ENCODE measurements at places on chromosomes 3 and 15.

- no peak for DNase-seq
Observed at GRCh38 chr15:68666812-68667450, 88.1 kb downstream of the CORO2B start.

DNA sequence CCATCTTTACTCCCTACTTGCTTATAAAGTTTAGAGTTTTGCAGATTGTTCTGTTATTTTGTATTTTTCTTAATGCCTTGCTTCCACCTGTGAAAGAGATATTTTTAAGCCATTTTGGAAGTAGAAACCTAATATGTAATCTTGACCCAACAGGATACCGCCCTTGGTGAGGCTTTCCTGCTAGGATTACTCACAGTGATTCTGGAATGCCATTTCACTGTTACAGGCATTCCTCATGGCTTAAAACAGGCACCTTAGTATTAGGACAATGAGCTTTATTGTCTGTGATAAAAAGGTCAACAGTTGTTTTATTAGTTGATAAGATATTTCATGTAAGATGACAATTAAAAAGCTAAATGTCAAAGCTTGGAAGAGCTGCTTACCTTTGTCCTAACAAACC is 58.2 kb downstream of the PHLDB2 start:
- no peak for DNase-seq

- no peak for DNase-seq
Observed at GRCh38 chr15:48993380-48993779, 29.7 kb upstream of the SHC4 start.

- DNase-seq: no peak
Observed at GRCh38 chr15:89070197-89071124, 17.8 kb upstream of the ABHD2 start.

DNA sequence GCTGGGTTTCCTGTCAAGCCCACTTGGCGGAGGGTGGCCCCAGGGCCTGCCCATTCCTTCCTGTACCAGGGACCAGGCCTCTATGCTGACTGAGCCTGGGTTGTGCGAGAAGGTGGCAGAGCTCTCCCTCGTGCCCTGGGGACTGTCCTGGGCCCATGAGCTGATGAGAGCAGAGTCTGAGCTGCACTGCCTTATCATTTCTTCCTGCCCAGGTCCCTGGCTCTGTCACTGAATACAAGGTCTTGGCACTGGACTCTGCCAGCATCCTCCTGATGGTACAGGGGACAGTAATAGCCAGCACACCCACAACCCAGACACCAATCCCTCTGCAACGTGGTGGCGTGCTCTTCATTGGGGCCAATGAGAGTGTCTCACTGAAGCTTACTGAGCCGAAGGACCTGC is 7.5 kb downstream of the MPI start:
- DNase-seq: no peak

GRCh38 chr3:71859123-71859519 is 74.2 kb upstream of the PROK2 start:
- DNase-seq: peak; percentile 69

DNA sequence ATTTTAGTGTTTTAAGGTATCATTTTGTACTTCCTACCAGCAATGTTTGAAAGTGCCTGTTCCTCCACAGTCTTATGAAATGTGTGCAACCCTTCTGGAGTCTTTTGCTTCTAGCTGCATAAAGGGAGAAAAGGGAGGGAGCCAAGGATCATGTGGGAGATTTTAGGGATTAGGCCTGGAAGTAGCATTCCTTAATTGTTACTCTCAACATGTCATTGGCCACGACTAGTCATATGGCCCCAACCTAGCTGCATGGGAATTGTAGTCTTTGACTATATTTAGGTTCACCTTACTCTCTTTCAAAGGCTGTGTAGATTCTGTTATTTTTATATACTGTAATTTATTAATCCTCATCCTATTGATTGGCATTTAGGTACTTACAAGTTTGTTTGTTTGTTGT is 14.9 kb downstream of the CRTAP start:
- DNase-seq: no peak

DNA sequence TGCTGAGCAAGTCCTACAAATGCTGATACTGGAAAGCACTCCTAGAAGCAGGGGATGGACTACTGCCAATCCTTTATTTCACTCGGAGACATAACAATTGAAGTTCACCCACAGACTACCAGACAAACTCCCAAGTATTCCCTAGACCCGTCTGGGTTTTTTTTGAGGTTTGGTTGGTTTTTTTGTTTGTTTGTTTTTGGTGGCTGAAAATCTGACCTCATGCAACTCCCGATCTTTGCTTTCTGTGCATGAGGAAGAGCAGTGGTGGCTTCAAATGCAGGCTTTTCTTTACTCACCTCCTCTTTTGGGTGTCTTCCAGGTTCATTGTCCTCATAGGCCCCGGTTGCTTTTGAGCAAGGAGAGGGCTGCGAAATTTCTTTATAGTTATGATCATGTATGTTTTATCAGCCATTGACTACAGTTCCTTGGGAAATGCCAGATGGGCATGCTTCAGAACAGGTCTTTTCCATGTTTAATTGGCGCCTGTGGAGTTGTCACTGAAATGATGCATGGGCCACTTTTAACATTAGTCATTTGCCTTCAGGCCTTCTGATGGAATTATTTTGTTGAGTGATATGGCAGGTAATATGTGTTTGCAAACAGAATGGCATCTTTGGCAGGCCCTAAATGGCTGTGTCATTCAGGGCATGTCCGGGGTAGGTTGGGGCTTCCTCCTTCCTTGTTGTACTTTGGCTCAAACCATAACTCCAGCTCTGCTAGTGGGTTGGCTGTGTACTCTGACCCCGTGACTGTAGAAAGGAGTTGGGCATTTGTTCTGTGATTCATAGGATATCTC is 81.3 kb upstream of the ZBED2 start:
- peak; percentile 88 for DNase-seq

- DNase-seq: no peak
Observed at GRCh38 chr15:85955501-85956391, 123.9 kb upstream of the AGBL1 start.

- DNase-seq: no peak
Observed at GRCh38 chr3:148975696-148976095, 15.6 kb upstream of the GYG1 start.

DNA sequence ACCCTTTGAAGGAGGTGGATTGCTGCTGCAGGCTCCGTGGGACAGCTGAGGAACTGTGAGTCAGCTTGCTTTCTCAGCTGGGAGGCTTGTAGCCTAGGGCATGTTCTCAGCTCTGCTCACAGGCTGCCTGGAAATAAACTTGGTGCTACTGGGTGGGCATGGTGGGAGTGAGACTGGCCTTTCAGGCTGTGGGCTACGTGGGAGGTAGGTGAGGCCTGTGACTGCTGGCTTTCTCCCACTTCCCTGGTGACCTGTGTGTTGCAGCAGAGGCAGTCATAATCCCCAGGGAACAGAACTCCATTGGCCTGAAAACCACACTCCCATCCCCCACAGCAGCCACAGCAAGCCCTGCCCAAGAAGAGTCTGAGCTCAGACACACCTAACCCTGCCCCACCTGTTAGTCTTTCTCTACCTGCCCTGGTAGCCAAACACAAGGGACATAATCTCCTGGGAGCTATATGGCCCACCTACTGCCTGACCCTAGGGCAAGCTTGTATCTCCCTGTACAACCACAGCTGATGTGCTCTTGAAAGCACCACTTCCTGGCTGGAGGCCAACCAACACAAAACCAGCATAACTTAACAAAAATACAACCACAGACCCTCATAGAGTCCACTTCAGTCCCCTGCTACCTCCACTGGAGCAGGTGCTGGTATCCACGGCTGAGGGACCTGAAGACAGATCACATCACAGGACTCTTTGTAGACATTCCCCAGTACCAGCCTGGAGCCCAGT is 236.5 kb downstream of the SQOR start:
- DNase-seq: peak; percentile 69

- no peak for DNase-seq
Observed at GRCh38 chr3:82875401-82875800, 1114.0 kb upstream of the GBE1 start.

DNA sequence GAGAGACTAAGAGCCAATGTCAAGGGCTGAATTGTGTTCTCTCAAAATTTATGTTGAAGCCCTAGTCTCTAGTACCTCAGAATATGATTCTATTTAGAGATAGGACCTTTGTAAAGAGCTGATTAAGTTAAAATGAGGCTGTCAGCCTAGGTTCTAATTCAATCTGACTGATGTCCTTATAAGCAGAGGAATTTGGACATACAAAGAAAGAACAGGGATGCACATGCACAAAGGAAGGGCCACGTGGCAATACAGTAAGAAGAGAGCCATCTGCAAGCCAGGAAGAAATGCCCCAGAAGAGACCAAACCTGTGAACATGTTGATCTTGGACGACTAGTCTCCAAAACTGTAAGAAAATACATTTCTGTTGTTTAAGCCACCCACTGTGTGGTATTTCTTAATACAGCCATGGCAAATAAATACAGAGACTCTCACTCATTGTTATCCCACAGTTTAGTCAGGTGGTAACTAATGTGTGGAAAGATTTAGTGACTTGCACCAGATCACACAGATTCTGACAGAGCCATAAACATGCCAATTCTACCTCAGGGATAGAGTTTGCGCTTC is 652.2 kb downstream of the NAALADL2 start:
- no peak for DNase-seq

DNA sequence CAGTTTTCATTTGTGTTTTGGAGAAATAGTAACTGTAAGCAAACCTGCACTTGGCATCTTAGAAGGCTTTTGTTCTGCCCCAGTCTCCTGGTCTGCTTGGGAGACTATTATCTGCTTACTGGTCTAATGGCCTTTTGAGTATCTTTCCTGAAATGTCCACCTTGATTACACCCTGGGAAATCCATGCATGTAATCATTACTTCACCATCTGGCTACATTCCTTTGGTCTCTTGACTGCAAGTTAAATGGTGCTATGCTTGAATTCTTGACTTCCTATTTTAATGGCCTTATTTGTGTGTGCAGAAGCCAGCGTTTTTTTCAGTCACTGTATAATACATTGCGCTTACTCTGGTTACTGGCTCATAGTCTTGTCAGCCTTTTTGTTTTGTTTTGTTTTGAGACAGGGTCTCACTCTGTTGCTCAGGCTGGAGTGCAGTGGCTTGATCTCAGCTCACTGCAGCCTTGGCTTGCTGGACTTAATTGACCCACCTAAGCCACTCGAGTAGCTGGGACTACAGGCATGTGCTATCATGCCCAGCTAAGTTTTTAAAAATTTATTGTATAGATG is 30.0 kb downstream of the CHD2 start:
- peak; percentile 15 for DNase-seq

GRCh38 chr3:33732394-33732793 is 14.3 kb upstream of the CLASP2 start:
- DNase-seq: peak; percentile 4

DNA sequence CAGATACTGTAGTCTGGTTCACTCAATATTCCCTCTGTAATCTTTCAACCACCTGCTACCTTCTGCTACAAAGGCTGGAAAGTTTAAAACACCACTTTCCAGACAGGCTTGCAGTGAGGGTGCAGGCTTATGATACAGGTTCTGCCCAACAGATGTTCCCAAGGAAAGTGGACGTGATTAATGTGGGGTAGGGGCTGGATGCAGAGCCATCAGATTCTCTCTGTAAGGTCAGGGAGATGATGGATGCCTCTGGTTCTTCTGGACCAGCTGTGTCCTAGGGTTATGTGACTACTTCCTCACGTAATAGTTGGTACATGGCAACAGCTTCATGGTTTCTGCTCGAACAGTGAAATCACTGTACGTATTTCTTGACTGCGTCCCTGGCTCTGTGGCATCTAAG is 11.1 kb downstream of the GPR176 start:
- DNase-seq: peak; percentile 50

DNA sequence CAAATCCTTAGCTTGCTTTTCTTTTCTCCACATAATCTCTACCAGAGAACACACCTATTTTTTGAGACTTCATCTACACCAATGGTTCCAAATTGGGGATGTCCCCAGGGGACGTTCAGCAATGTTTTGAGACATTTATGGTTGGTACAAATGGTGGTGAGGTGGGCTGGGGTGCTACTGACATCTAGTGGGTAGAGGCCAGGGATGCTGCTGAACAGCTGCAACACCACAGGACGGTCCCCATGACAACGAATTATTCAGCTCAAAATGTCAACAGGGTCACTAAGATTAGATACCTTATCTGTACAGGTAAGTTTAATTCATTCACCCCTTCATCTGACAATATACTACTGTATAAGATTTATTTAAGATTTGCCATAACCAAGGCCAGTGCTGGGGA is 14.4 kb downstream of the GK5 start:
- peak; percentile 16 for DNase-seq

- peak; percentile 87 for DNase-seq
Observed at GRCh38 chr3:39849992-39850715, 40.7 kb downstream of the MYRIP start.

DNA sequence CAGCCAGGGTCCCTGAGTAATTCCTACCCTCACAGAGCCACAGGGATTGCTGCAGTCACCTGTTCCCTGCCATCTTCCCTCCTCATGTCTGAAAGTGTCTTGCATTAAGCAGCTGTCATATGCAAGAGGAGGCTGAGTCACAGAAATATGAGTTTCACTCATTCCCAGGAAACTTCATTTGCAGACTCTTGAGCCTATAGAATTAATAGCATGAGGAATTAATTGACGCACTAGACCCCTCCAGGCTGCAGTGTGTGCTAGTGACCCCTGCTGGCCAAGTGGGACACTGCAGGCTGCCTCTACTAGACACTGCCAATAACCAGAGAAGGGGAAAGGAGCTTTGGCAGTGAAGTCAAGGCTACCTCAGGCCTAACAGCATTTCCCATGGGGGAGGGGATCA is 50.6 kb upstream of the SLC6A1 start:
- DNase-seq: no peak

DNA sequence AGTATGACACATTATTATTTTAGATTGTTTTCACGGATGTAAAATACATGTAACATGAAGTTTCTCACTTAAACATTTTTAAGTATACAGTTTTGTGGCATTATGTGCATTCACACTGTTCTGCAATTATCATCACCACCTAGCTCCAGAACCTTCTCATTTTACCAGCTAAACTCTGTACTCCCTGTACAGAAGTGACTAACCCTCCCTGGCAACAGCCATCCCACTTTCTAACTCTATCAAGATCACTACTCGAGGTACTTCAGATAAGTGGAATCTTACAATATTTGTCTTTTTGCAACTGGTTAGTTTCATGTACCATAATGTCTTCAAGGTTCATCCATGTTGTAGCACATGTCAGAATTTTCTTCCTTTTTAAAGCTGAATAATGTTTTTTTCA is 116.3 kb upstream of the IGF1R start:
- no peak for DNase-seq

DNA sequence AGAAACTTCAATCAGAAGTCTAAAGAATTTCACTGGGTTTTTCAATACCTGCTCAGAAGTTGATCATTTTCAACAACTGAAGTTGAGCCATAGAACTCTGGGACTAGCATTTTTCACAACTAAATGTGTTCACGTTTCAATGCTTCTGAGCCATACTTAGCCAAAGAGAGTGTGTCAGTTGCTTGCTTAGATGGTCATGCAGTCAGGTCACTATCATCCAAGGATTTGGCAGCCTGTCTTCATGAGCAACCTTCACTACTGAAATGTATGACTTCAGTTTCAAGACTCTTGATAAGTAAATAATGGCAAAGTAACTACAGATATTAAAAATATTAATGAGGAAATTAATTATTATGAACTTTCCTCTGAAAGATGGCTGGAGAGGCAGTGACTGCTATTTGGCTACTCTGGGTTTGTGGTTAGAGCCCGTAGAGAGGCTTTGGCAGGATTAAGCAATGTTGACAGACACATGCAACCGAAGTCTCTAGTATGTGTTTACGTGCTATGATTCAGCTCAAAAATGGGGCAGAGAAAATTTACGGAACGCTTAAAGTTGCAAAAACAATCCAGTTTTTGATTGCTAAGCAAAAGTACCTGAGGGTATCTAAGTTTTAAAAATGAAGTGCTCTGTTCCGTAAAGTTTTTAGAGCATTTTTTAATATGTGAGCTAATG is 133.8 kb downstream of the GMNC start:
- DNase-seq: no peak
